ENCODE measurements at places on chromosomes 3 and 15.

GRCh38 chr15:31379042-31379441 lies 52.4 kb downstream of the KLF13 start:
- DNase-seq = no peak

GRCh38 chr3:26365706-26366105 lies 256.9 kb upstream of the LRRC3B start:
- no peak for DNase-seq

DNA sequence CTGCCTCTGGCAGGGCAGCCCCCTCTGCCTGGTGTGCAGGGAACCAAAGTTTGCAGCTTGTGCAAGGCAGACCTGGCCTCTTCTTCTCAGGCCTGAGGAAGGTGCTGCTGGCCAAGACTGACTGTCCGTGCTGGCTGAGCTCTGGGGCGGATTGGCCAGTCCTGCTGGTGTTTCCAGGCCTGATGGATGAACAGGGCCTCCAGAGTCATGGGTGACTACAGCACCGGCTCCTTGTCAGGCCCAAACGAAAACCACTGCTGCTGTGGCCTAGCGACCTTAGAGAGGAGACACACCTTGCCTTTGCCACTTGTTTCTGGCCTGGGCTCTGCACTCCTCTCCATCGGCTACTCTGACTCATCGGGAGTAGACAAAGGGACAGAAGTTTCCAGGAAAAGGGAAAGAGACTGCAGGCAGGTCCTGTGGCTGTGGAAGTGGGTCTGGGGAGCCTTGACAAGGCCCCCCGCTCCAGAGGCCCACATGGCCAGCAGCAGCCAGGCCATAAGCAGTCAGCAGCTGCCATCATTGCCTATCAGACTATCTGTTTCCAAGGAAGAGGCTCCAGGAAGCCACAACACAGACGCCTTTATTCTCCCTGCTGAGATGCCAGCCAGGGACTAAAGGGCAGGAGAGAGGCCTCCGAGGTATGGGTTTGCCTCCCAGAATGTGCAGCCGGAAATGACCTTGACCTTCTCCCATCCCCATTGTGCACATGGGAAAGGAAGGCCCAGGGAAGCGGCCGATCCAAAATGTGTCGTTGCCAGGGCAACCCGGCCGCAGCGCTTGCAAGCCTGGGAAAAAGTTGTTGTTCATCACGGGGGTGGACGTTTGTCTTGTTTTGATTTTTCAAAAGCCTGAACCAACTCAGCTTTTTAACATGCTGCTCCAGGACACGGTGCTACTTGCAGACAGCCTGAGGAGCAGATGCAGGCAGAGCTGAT lies 160.5 kb downstream of the CHSY1 start:
- no peak for DNase-seq

DNA sequence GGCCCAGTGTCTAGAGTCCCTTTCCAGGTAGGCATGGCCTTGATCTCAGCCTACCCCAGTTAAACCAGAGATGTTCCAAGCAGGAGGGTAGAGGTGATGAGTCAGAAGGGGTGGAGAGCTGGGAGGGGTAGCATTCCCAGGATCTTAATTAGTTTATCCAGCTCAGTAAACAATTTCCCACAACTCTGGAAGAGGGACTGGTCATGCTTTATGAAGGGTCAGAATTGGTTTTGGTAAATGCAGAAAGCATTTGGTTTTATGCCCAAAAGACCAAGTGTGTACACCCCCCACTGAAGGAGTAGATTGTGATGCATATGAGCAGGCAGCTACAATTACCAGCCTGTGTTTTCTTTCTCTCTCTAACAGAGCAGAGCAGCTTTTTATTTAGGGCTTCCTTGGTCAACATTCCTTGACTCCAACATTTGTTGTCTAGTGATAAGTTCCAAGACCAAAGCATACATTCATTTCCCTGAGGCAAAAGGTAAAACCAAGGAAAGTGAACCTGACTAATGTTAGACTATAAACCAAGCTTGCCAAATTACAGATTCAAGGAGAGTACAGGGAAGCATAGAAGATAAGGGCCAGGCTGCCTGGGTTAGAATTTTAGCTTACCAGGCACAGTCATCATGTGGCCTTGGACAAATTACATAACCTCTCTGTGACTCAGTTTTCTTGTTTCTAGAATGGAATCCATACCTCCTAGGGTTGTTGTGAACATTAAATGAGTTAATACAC lies 17.6 kb downstream of the EXOSC7 start:
- no peak for DNase-seq

DNA sequence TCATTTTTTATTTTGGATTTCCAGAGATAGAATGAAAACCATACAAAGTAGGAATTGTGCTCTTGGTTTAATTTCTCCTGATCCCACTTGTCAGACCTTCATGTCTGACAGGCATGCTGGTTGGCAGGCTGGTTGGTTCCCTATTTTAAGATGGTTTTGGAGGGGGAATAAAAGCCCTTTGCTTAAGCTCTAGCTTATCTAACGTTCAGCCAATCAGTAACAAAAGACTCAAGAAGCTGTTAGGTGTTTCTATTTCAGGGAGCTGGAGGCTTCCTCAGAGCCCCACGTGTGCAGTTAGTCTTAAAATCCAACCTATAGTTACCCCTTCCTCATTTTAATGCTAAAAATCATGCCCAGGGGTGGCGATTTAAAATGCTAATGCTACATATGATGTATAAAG lies 40.5 kb upstream of the XIRP1 start:
- no peak for DNase-seq

- no peak for DNase-seq
Observed at GRCh38 chr3:39753391-39753790, 56.0 kb upstream of the MYRIP start.

GRCh38 chr3:5136919-5137429 lies 14.9 kb downstream of the ARL8B start:
- DNase-seq = no peak

GRCh38 chr15:70726753-70727152 lies 36.6 kb downstream of the UACA start:
- no peak for DNase-seq

GRCh38 chr3:184040010-184040409 lies 8.5 kb downstream of the HTR3D start:
- DNase-seq = no peak

GRCh38 chr15:81740416-81740815 lies 305.4 kb downstream of the MEX3B start:
- no peak for DNase-seq
